ENCODE measurements at places on chromosomes 7 and 10.

DNA sequence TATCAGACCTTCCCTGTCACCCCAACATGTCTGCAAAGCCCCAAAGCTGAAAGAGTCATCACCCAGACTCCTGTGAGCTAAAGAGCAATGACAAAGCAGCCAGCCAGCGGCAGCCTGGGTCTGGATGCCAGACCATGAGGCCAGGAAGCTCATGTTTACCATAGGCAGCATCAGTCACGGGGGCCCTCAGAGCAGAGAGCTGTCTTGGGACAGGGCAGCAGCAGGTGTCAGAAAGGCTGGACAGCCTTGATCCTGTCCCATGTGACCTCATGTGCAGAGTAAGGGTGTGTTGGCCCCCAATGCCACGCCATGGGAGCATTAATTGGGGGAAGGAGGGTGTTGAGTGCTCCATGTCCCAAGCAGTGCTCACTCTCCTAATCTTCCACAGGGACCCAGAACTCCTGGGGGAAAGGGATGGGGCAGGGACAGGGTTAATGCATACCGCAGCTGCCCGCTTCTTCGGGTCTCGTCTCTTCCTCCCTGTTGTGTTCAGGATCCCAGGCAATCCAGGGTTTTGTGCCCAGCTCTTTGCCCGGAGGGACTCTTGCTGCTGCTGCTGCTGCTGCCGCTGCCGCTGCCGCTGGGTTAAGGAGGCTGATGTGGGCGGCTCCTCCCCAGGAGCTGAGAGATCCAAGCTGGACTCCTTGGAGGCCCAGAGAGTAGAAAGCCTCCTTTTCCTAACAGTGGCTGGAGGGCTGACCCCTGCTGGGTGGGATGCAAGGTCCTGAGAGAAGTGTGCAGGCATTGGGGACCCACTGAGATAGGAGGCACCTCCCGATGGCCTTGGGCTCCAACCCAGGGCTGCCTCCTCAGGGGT lies 7.1 kb downstream of the CCDC201 start:
- DNase-seq = no peak

DNA sequence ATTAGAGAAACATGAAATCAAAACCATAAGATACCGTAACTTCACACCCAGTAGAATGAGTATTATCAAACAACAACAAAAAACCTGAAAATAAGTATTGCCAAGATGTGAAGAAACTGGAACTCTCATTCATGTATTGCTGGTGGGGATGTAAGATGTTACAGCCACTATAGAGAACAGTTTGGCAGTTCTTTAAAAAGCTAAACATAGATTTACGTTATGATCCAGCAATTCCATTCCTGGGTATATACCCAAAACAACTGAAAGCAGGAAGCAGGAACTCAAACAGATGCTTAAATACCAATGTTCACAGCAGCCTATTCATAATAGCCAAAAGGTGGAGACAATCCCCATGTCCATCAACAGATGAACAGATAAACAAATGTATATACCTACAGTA lies 72.5 kb downstream of the NT5C2 start:
- no peak for DNase-seq

DNA sequence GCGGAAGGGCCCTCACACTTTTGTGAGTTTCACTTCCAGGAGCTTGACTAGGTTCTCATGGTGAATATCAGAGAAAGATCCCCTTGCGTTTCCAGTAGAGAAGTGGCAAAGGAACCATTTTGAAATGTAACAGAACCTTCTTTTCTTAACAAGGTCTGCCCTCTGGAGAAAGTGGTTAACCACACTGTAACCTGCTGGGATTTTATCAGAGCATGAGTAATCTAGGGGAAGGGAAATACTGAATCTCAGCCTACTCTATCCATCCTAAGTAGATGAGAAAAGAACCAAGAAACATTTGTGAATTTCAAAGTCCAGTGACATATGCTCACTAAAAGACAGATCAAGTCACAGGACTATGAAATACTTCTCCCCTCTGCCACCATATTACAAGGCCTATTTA lies 235.5 kb downstream of the ZEB1 start:
- no peak for DNase-seq

- no peak for DNase-seq
These were observed 141.6 kb downstream of the HIBADH start for GRCh38 chr7:27520815-27521790.

DNA sequence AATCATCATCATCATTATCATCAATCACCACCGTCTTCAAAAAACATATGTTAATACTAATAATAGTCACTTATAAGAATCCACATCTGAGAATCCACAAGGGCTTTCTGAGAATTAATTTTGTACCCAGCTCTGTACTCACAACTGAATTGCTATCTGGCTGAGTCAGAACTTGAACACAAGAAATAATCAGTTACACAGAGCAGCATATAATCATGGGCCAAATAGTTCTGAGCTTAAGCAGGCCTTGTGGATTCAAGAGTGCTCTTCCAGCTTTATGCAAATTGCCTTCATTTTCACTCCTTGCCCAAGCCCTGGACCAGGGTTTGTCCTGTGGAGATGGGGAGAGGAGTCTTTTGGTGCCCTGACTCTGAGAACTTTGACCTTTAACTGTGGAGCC lies 304.5 kb downstream of the ZNF248 start:
- no peak for DNase-seq

GRCh38 chr10:43809211-43809930 lies 160.7 kb upstream of the ZNF32 start:
- no peak for DNase-seq

GRCh38 chr10:14949291-14949690 lies 4.6 kb downstream of the DCLRE1C start:
- DNase-seq = no peak

DNA sequence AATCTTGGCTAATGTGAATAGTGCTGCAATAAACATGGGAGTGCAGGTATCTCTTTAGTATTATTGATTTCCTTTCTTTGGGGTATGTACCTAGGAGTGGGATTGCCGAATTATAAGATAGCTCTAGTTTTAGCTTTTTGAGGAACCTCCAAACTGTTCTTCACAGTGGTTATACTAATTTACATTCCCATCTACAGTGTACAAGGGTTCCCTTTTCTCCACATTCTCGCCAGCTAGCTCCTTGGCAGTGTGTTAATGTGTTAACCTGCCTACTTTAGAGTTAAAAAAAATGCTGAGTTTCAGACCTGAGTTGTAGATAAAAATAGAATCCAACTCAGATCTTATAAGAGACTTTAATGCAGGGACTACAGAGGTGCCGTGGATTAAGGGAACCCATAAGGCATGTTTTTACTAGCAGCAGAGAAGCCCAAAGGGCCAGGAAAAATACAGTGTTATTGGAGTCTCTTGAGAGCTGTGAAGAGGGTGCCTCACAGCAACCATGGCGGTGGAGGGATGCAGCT lies 35.4 kb downstream of the CDK13 start:
- DNase-seq = no peak

DNA sequence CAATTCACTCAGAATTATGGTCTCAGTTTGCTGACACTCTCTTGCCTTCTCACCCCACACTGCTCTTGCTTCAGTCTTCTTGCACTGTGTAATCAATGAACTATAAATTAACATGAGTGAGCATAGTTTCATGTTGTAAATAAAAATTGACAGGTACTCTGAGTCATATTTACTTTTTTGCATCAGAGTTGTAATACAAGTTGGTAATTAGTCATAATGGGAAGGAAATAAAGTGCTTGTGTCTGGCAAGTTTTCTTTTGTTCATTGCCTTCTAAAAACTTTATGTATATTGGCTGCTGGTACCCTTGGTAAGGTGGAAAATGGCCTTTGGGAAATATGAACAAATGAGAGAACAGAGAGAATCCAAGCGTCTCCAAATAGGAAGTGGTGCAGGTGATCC lies 169.3 kb upstream of the MAGI2 start:
- no peak for DNase-seq

DNA sequence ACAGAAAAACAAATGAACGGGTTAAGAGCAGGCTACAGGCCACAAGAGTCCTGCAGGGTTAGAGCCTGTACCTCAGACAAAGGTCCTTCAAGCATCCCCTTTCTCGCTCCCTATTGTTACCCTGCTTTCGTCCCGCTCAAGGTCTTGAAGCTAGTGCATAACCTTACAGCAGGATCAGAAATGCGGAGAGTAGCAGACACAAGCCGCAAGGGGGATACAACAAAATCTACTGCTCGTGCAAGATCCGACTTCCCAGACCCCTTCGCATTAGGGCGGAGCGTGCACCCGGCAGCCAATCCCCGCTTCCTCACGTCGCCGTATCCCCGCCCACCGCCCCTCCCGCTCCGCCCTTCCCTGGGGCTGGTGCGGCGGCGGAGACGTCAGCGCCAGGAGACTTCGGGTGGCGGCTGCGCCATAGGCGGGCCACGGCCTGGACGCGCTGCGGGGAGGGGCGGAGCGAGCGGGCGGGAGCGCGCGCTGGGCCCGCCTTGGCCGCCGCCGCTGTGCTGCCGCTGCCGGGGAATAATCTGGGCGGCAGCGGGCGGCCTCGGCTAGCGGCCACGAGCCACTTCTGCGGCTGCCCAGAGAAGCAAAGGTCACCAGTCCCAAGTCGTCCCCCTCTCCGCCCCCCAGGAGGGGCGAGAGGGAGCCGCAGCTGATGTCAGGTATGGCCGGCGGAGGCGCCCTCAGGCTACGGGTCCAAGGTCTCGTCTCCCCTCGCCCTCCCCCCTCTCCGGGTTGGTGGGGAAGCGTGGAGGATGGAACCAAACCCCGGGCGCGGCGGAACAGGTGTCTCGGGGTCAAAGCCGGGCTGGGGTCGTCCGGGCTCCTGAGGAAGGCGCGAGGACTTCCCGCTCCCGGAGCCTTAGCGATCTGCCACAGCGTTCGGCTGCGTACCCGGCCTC lies at the start of gene C1GALT1:
Gene C1GALT1, plus strand, starts transcription at position 389 of the 905 bp plus-strand sequence. CDS start 51,776 bp downstream, outside the sequence.
- peak; percentile 86 for DNase-seq

GRCh38 chr10:76548716-76549115 lies 1088.9 kb downstream of the KCNMA1 start:
- DNase-seq = no peak

- DNase-seq = no peak
These were observed 151.6 kb downstream of the KIAA1217 start for GRCh38 chr10:24360282-24361127.
